ENCODE measurements at places on chromosomes 3 and 15.

DNA sequence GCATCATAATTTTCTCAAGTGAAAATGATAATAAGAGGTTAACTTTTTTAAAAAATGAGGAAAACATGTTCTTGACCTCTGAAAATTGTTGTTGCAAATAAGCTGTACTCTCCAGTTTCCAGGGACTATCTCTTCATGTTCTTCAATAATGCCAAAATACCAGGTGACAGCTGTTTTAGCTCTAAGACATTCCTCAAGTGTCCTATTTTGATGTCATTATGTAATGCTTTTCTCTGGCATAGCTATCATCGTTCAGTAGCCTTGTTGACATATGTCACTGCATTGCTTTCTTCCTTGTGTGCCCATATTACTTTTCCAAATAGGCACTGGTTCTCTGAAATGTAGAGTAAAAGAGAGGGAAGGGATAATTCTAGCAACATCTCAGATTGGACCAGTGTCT is 5.7 kb upstream of the FILIP1L start:
- no peak for DNase-seq

DNA sequence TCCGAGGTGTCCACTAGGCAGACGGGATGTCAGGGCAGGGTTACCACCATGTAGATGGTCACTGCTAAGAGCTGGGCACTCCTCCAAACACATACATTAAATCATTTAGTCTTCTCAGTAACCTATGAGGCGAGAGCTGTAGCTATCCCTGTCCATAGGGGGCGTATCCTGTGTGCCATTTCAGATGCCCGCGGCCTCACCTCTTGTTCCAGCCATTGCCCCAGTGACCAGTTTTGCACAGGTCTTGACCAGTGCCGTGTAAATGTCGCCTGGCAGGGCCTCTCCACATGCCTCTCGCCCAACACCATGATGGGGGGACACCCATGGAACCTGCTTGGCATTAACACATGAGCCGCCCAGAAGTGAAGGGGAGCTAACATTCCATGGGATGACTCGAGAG is 20.8 kb upstream of the SRP14 start:
- DNase-seq, result no peak

- no peak for DNase-seq
Observed at GRCh38 chr15:100559330-100559729, 30.6 kb upstream of the CERS3 start.

DNA sequence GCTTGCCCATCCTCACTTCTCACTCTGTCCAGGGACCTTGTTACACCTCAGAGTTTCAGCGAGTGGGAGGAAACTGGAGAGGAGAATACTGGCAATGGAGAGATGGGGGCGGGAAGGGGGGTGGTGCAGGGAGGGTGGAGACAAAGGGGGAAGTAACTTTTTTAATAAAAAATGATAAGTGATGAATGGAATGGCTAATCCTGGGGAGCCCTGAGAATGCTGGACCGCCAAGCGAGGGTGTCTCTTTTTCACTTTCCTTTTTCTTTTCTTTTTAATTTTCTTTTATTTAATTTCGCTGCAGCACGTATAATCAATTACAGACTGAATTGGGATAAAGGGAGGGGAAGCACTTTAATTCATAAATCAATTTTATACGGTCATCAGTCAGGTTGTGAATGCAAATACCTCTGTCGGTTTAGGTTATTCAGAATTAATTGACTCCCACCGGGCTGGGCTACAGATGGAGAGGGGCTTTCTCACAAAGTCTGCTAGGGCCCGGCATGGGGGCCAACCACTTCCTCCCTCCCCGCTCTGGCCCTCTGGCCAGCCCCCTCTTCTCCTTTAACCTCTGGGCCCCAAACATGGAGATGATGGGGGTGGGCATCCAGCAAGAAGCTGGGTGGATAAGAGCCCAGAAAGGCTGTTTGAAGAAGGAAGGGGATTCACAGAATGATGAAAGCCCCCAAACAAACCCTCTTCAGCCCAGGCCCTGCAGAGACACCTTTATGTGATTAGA is 106.8 kb upstream of the BOC start:
- DNase-seq, result no peak

DNA sequence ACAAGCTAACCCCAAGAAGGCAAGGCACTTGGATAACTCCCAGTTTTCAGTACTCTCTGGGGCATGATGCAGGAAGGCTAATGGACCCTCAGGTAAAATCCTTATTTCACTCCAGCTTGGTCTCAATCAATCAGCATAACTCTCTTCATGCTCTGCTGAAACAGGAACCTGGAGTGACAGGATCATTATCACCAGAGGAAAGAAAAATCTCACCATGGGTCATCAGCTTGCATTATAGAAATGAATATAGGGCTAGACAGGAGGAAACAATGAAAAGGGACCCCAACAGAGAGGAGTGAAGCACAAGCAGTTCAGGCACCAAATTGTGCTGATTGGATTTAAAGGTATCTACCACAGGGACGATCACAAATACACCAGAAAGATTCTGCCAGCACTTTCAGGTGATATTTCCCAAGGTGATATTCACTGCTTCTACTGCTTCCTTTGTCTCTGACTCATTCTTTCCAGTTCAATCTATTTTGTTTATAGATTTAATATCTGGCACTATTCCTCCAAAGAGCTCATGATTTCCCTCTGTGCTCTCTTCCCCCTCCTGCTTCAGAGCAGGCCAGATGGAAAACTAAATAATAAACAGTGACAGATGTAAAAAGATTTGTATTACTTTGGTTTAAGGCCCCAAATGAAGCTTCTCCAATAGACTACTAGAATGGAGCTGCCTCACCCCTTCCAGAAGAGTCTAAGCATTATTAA is 22.9 kb upstream of the THUMPD3 start:
- DNase-seq, result no peak

GRCh38 chr3:142818651-142819050 is 70.2 kb downstream of the PCOLCE2 start:
- DNase-seq, result no peak

DNA sequence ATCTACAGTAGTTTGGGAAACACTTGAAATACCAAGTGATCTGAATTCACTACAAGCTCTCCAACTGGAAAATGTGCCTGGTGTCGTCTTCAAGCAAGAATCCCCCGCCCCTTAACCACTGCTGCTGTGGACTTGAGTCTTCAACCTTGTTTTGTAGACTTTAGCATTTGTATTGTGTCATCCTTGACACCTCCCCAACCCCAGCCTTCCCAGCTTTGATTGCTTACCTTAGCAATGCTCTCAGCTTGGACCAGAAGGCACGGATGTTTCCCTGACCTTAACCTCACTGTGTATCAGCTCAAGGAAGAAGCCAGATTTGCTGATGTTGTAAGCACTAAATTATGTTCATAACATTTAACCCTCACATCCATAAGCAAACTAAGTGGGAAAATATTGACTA is 146.4 kb downstream of the IGF1R start:
- DNase-seq, result no peak

DNA sequence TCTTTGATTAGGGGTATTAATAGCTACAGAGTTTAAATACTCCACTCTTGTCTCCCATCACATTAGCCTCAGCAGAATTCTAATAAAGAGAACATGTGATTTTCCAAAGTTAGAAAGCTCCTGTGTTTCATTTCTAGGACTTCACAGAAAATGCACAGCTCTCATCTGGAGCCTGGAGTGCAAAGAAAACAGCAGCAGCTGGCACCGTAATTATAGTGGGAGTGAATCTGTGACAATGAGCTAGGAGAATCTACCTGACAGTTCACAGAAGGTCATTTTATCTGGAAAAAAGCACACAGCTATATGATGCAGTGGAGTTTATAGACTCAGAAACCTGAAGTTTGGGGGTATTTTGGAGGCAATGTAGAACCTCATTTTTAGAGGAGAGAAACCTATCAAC is 5.4 kb upstream of the TRIM59 start:
- DNase-seq, result no peak

GRCh38 chr15:59594991-59595390 is 16.6 kb upstream of the GCNT3 start:
- no peak for DNase-seq

DNA sequence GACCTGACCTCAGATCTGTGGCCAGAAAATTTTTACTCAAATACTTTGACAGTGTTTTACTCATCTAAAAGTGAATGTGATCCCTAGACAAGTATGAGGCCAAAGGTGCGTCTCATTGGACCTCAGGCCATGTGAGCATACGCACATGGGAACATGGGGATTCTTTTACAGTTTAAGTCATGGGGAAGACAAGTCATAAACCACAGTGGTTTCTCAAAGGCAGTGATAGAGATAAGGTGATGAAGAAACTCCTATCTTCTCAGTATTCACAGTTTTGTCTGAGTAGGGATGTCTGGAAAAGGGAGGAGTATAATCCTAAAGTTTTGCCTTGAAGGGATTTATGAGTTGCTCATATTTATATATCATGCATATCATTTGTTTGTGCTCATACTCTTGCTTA is 173.8 kb downstream of the FNDC3B start:
- DNase-seq, result no peak

DNA sequence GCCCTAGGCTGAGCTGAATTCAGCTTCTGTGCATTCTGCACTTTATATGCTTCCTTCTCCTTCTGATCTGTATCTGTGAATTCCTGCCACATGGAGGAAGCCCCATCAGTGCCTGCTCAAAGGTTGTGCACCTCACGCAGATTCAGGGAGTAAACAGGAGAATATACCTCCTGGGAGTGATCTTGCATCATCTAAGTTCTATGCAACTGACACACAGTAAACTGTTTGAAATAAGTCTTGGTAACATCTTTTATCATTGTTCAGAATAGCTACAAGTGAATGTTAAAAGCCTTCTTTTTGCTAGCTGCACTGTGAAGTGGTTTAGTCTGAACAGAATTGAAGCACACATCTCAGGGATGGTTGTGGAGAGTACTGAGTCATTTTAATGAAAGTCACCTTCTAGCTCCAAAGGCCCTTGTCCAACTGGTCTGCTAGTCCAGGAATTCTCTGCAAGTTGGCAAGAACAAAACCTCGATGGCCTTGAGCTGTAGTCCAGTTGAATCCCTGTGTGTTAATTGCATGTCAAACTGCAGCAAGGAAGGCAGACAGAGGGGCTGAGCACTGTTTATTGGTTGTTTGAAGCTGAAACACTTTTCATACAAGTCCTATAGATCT is 215.0 kb downstream of the WNT5A start:
- DNase-seq, result no peak

DNA sequence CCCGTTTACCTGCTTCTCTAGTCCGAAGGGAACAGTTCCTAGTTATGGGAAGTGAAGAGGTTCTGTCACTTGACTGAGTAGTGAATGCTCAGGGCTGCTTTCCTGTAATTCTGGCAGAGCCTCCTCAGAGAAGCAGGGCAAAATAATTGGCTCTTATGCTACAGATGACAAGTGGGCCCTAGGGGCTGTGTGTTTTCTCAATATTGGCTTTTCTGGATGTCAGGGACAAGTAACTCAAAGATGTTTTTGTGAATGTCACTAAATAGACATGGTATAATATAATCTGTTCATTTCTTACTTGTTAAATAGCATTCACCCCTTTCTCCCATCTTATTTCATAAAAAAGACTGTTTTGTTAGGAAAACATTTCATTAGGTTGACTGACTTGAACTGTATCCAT is 40.1 kb downstream of the SGO1 start:
- DNase-seq, result no peak

DNA sequence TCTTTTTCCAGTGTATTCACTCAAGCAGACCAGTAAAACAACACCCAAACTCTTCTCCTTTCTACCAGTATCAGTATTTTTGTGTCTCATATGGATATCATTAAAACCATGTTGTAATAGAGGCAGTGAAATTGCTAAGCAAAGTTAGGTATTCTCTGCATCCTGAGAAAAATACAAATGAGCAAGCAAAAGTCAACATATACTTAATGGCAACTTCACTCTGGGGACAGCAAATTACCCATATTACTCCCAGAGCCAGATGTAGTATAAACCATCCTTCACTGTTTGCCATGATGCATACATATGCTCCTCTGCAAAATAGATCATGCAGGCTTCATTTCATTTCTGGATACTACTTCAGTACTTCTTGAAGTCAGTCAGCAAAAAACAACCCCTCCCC is 22.1 kb downstream of the UBA5 start:
- DNase-seq, result no peak

- no peak for DNase-seq
Observed at GRCh38 chr3:43286841-43287499, 630 bp downstream of the SNRK start.

- DNase-seq, result no peak
Observed at GRCh38 chr3:16520970-16521881, 7.7 kb upstream of the RFTN1 start.

DNA sequence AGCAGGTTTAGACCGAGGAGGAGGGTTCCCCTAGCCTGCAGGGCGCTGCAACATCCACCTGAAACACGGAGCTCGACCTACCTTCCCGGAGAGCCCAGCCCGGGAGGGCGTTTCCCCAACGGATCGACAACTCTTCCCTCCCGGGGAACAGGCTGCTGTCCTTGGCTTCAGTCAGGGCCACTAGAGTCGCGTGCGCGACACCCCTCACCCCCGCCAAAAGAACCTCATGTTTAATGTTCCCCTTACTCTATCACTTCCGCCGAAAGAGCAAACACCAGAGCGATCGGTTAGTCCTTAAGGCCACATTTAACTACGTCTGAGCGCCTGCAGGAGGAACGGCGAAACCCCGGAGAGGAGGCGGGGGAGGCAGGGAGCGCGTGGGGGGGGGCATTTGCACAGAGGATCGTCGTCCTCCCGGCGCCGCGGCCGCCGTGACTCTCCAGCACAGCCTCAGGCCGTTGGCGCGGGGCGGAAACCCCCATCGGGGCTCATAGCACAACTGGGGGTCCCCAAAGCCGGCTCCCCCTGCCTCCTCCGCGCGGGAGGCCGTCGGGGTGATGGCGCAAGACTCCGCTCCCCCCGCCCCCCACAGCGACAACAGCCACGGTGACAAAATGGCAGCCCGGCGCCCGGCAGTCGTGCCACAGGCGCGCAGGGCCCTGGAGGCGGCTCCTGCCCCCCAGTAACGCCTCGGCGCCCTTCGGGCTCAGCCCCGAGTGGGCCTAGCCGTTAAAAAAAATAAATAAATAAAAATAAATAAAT is 3.2 kb downstream of the ANP32A start:
- DNase-seq, result peak; percentile 61

All from stimulated activated CD4-positive, alpha-beta T cell treated with anti-CD3 and anti-CD28 coated beads, Interleukin-1b, Interleukin-23, amount 100 ng/mL, for 24 hours (primary cell).